ENCODE measurements at places on chromosomes 7 and 10. TPM values are rescaled to one million over a fixed set of nuclear protein-coding genes. Genes with fewer than 3 reads are reported as not detected.
A peak's percentile ranks its signal among the peaks of the same experiment; 100 is the strongest.

Gene MYL7
- 2.0 TPM for total RNA-seq

- no peak for DNase-seq
Observed at GRCh38 chr7:116673457-116673865, 1.5 kb downstream of the MET start.

Gene ABCF2
- total RNA-seq, result 16.7 TPM

- DNase-seq, result no peak
Observed at GRCh38 chr10:19500959-19501358, 315.3 kb upstream of the PLXDC2 start.

Gene CPA4
- total RNA-seq, result 63.8 TPM

DNA sequence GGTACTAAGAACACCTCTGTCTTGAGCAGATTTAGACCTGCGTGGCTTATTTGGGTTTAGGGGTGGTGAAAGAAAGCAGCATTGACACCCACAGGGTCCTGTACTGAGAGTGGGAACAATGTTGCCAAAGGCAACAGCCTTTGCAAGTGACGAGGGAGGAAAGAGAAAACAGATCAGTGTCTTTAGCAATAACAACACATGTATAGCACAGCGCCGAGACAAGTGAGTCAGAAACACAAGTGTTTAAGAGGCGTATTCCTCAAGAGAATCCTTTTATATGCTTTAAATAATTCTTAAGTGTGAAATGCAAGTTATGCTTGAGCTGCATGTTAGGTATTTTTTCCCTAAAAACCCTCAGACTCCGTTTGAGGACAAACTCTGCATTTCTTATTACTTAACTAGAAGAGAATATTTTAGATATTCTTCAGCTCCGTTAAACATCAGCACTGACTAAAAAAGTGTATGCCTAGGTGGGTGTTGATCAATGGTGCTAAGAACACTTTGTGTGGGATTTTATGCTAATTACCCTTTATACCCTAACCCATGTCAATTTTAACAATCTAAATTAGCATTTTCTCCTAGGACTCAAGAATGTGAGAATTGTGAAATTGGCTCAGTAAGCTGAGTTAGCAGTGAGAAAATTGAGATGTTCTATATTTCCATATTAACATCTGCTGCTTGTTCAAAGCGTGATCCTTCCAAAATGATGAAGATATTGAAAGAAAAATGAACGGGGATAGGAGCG is 1095.4 kb upstream of the CELF2 start:
- no peak for DNase-seq

DNA sequence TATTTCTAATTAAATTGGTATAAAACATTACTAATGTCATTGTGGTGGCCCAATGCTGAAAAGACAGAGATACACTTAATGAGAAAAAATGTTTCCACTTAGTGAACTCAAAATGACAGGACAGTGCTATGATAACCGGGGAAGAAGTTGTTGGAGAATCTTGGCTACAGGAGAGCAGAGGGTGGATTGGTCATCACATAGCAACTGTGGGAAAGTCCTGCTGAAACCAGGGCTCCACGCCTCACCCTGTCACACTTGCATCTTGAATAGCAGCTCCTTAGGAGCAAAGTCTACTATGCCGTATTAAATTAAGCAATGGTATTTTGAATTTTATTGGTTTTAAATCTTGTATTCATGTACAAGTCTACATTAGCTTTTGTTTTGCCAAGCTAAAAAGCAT is 225.5 kb downstream of the KLF6 start:
- no peak for DNase-seq

- DNase-seq, result no peak
Observed at GRCh38 chr7:103887853-103888602, 101.4 kb downstream of the RELN start.

Gene CFAP43
- 1.6 TPM for total RNA-seq

Gene TDRD1
- total RNA-seq, result 0.20 TPM

Gene PAX4
- not detected for total RNA-seq

Gene UCN3
- total RNA-seq, result not detected

Gene BTRC
- 12.1 TPM for total RNA-seq

- no peak for DNase-seq
Observed at GRCh38 chr7:28123752-28124151, 56.8 kb downstream of the JAZF1 start.

DNA sequence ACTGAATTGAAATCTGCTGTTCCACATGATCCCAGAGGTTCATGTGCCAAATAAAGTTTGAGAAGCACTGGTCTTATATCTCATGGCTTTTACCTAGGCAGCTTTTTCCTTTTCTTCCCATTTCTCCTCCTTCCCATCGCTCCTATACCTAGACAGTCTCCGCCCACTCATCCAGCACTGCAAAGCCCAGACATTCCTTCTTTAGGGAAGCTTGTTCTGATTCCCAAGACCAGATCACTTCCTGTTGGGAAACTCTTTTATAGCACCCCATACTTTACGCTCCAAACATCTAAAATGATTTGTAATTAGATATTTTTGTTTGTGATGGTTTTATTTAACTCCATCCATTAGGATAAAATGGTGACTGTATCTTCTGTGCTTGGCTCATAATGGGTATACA is 75.9 kb downstream of the BMPER start:
- peak; percentile 46 for DNase-seq

Gene NPSR1
- not detected for total RNA-seq

Gene INPP5A
- total RNA-seq, result 32.5 TPM

Gene TMEM236
- 0.69 TPM for total RNA-seq

Gene GALNT17
- total RNA-seq, result 6.3 TPM

Gene STEAP1
- 16.3 TPM for total RNA-seq

Gene DTX2
- total RNA-seq, result 10.3 TPM

GRCh38 chr7:6433784-6434615 is 13.8 kb downstream of the DAGLB start:
- DNase-seq, result no peak

Gene CFAP69
- total RNA-seq, result 15.3 TPM

DNA sequence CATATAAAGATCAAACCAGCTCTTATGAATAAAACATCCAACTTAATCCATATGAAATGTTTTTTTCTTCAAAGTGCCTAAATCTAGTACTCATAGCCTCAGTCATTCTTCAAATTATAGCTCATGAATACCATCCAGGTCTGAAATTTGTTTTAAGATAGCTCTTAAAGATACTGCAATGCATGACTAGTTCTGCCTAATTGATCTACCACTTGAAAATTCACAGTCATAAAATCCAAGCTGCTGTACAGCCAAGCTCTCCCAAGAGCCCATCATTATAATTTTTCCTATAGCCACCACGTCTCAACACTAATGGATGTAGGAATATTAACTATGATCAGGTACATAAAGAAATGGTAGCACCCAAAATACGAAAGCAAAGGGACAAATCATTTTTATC is 87.9 kb upstream of the RNF148 start:
- no peak for DNase-seq

Gene FANK1
- 3.1 TPM for total RNA-seq

Gene CCL26
- 0.69 TPM for total RNA-seq

Gene LHFPL3
- total RNA-seq, result 0.39 TPM

Gene LRMDA
- 12.7 TPM for total RNA-seq

- no peak for DNase-seq
Observed at GRCh38 chr7:26497801-26498596, 206.3 kb downstream of the SNX10 start.

DNA sequence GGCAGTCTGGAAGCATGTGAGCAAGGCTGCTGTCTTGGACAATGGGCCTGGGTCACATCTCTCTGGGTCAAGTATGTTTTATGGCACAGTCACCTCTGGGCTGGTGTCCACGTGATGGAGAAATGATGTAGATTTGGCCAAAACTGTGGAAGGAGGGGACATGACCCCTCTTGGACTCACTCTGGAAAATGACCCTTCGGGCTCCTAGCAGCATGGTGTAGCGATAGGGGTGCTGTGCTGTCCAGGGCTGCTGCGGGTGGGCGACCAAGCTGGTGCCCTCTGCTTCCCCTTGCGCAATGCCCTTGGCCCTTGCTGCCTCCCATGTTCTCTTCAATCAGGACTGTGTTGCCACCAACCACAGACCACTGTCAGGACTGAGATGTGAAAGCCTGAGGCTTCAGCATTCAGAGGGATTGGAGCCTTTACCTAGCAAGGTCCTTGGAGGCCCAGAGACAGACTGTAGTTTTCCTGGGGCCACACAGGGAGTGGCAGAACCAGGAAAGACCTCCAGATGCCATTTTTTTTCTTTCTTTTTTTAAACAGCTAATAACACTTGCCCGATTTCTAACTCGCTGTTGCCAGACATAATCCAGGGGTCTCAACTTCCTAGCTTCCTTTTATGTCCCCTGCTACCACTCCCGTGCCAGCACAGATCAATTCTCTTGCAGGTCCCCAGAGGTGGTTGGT is 6.1 kb downstream of the CYP26A1 start:
- DNase-seq, result no peak

Gene RAPGEF5
- total RNA-seq, result 43.9 TPM

DNA sequence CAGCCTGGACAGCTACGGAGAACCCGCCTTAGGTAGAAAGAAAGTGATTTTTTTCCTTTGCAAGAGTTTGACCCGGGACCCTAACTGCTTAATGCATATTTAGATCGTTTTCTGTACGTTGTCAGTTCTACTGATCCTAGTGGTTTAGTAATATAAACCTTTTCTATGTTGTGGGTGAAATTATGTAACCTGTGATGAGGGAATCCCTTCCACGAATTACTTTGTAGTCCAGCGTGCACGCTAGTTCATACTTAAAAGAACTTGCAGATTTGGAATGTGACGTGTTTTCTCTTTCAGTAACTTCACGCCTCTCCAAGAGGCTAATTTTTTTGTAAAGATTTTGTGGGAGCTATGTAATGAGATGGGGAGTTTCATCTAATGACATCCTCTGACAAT is 705 bp downstream of the SLF2 start:
- no peak for DNase-seq

- no peak for DNase-seq
Observed at GRCh38 chr7:152081088-152081487, 55.6 kb downstream of the GALNT11 start.

DNA sequence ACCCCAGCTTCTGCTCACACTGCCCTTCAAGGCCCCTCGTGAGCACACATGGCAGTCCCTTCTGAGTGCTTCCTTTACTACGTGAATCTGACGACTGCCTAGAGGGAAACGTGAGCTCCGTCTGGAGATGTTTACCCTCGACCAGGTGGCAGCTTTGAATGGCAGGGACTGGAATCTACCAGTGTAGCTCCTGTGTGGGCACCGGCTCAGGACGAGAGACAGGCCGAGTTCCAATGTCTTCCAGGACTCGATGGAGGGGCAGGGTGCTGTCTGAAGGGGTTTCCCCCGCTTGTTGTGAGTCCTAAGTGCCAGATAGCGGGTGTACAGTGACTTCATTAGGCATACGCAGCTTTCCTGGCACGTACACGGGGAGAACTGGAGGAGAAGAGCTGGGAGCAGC is 229.9 kb downstream of the ADARB2 start:
- no peak for DNase-seq

- DNase-seq, result peak; percentile 6
Observed at GRCh38 chr7:37683246-37684120, at the start of gene GPR141. Gene GPR141 (plus strand): TSS chr7:37683766. CDS start chr7:37740394, 56,628 bp downstream.

GRCh38 chr10:43863270-43863669 is 214.6 kb upstream of the ZNF32 start:
- DNase-seq, result no peak

DNA sequence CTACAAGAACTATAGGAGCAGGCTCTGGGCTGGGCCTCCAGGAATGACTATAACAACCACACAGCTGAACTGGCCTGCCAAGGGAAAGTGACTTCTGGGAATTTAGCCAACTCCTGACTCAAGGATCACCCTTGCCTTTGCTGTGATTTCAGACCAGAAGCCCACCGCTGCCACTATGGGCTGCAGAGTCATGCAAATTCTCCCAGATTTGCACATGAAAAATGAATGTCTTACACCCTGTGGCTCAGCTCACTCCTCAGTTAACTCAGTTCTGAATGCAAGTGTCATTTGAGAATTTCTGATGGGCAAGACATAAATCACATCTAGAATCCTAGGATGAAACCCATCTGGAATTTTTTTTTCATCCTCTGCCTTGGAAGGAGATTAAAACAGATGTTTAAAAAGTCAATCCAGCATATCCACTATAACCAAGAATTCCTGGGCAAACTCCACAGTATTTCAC is 186.5 kb upstream of the BET1 start:
- peak; percentile 51 for DNase-seq

Measured in skin of body (tissue), 3 donors.